ENCODE measurements at places on chromosomes 1 and 21.

DNA sequence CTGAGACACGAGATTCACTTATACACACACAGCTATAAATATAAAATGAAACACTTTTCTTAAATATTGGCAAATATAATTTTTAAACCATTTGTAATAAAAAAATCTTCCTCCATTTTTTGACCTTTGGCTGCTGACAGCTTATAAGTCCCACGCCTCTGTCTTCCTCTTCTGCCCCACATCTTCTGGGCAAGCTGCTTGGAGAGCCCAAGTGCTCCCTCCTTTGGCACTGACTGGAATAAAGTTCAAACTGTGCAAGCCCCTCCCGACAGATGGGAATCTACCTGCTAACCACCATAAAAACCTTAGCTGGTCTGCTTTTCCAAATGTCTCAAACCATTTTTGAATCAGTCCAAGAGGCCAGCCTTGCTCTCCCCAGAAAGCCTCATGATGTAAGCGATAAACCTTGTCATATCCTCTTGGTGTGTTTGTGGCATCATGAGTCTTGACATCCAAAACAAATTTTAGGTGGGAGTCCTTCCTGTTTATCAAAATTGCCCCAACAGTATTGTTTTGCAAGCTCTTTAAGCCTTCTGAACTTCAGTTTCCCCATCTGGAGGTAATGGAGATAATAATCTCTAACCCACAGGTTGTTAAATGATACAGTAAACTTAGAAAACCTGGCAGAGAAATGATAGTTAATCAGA lies 99.8 kb downstream of the SNX7 start:
- no peak for DNase-seq

DNA sequence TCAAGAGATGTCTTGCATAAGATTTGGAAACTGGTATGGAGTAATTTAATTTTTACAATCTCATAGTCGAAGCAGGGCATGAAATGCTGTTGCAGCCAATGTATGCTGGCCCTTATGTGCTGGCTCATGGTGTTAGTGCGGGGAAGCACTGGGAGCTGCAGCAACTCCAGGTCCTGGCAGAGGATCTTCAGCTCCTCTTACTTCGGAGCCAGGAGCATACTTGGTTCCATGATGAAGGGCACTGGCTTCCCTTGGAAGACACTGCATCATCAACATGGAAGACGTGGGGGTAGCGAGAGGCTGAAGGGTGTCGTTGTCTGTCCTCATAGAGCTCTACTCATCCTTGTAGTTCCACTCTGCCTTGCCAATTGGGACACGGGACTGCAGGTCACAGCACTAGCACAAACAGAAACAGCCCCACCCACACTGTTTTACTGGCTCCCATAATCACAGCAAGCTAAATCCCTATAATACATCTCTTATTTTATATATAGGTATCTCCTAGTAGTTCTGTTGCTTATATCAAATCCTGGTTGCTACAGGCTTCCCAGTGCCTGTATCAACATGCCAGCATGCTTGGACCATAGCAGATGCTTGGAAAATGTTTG lies 22.4 kb downstream of the PLA2G2D start:
- no peak for DNase-seq

DNA sequence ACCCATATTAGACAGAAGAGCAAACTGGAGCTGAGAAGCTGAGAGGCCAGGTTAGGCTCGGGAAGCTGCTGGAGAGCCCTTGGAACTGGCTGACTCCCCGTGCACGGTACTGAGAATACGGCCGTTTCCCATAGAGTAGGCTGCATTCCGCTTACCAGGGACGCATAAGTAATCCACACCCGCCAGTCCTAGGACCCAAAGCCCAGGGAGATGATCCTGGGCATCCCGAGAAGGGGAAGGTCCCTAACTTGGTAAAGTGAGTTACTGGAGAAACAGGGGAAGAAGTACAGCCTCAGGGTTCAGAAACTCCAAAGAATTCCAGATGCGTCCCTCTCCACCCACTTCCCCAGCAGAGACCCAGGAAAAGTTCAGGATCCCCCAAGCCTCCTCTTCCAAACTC lies 1.3 kb downstream of the LRRC38 start:
- no peak for DNase-seq

GRCh38 chr21:45972353-45972715 lies 9.2 kb upstream of the COL6A1 start:
- DNase-seq = no peak

GRCh38 chr1:180343921-180344769 lies 114.1 kb downstream of the LHX4 start:
- peak; percentile 26 for DNase-seq

DNA sequence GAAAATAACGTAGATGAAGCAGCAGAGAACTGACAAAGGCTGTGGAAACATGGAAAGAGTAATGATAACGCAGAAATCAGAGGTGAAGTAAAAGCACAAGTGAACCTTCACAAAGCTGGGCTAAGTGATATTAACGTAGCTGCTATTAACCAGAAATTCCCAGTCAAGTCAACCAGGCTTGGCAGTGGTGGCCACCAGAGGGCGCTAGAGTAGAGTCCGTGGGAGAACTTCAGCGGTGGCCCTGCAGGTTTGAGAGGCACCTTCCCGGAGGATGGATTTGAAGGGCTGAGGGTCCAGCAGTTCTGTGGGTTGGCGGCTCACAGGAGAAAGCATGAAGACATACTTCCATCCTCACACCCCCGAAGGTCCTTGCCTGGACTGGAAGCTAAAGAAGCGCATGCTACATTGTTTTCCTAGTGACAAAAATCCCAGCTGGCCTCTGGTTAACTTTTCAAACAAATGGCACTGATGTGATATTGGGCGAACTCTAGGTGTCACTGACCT lies 81.7 kb upstream of the ZNF648 start:
- peak; percentile 89 for DNase-seq

DNA sequence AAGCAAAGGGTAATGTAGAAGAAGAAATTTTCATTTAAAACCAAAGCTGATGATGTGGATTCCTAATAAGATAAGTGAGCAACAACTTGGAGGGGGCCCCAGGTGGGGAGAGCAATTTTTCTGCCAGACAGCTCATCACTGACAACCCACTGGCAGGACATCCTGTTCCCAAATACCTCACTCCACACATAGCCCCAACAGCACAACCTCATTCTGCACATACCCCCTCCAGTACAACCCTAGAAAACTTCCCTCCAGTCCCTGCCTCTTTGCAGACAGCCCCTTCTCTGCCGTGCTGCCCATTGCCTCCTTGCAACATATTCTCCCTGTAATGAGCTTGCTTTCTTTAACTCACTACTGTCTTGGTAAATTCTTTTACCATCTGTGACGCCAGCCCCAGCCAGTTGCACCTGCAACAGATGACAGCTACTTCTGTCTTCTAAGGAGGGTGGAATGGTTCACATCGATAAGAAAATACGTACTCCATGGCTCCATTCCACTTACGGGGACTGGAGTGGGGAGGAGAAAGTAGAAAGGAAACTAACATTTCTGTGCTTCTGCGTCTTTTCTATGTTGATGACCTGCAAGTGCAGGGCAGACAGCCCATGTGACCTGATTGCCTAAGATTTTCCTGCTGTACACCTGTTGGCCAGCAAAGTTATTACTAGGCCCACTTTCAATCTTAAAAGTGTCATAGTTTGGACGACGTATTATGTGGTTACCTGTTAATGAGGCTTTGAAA lies 14.7 kb downstream of the RHEX start:
- DNase-seq = no peak

- no peak for DNase-seq
These were observed 367.2 kb upstream of the B3GALT2 start for GRCh38 chr1:193553564-193553963.

DNA sequence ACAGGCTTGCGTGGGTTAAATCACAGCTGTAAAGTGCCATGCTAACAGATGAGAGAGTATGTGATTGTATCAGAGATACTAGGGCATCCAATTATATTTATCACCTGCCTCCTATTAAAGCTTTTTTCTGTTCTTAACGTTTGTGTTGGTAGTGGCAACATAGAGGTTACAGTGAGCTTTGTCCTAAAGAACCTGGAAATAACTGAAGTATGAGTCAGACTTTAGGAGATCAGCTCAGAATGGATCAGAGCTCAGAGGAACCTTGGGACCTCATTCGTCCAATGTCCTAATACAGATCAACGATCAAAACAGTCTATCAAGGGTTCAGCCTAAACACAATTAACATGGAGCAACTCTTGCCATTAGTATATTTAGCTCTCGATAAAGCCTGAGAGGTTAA lies 81.0 kb downstream of the RGS7 start:
- no peak for DNase-seq

GRCh38 chr1:95311014-95311413 lies 77.0 kb downstream of the RWDD3 start:
- no peak for DNase-seq

GRCh38 chr21:35609263-35609662 lies 451.1 kb downstream of the SETD4 start:
- no peak for DNase-seq

GRCh38 chr1:157806431-157807149 lies 13.3 kb downstream of the FCRL1 start:
- DNase-seq = no peak

DNA sequence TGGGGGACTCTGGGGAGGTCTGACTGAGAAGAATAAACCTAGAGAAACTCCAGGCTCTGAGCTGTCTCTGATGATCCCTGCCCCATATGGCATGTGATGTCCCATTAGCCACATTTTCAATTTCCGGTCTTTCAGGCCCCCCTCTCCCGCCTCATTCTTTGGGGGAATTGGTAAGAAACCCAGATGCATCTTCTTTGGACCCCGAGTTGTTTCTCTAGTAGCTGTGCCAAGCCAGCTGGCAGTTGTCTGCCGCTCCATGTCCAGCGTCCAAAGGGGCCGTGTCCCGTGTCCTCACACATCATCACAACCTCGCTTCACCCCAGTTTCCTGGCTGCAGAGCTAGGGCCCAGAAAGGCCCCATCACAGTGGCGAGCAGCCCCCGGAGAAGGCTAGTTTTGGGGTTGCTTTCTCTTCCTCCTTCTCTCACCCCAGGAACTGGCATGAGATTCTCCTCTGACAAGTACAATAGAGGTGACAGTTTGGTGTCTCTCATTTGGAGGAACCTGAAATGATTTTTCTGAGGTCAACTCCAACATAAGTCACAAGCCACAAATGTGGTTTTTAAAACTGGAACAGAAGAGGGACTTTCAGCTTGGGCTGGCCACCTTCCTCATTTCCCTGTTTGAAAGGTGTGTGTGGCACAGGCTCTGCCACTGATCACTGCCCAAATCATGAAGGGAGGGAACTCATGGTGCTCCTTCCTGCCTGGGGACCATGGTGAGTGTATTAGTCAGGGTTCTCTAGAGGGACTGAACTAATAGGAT lies 6.4 kb upstream of the GPR157 start:
- DNase-seq = no peak

GRCh38 chr1:61724506-61724812 lies 482 bp downstream of the TM2D1 start:
- no peak for DNase-seq

DNA sequence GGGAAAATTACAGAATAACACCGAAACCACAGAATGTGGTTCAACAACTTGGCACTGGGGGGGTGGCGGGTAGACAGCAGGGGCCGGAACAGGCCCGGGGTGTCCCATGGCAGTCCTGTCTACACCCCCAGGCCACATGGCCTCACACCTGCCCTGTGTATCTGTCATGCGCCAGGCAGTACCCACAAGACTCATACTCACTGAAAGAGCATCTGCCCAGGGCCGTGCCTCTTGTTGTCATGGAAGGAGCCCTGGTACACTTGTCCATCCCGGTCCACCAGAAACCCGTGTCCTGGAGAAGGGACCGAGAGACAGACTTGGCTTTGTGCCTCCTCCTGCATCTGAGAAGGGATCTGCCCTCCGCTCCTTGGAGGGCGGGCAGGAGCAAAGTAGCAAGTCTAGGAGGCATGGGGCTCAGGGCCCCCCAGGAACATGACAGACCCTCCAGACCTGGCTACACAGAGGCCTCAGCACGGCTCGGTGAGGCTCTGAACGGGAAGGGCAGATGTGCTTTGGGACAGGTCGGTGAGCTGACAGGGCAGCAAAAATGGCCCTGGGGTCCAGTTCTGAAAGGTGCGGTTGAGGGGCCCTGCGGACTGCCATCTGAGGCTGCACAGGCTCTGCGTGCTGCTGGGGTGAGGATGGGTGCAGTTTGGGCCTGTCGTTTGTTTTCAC lies 5.6 kb downstream of the MORN1 start:
- no peak for DNase-seq

- DNase-seq = no peak
These were observed 85.7 kb downstream of the NRDC start for GRCh38 chr1:51792864-51793263.

- no peak for DNase-seq
These were observed 112.2 kb downstream of the GRIK3 start for GRCh38 chr1:36922071-36922470.

DNA sequence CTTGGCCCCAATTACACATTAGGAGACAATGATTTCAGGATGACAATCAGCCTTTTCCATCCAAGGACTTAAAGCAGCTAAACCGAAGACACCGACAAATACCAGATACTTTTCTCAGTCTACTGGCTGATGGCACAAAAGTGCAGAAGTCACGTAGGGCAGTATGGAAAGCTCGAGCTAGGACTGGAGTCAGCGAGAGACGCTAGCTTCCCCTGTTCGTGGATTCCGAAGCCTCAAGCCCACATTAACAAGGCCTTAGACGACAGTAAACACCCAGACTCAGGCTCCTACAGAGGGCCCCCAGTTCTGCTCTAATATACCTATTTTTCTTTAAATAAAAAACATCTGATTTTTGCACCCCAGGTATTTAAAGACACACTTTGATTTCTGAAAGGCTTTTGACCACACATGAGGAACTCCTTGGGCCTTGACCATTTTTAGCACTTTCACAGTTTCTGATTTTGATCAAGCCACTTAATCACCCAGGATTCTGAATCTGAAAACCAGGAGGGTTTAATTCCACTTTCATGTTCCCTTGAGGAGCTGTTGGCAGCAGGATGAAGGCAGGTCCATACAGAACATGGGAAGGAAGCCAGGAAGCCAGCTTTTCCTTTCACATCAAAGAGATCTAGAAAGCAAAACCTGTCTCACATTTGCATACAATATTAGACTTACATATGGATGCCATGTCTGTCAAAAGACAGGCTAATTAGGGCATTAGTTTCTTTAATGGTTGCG lies 204.1 kb downstream of the GABPA start:
- DNase-seq = no peak

DNA sequence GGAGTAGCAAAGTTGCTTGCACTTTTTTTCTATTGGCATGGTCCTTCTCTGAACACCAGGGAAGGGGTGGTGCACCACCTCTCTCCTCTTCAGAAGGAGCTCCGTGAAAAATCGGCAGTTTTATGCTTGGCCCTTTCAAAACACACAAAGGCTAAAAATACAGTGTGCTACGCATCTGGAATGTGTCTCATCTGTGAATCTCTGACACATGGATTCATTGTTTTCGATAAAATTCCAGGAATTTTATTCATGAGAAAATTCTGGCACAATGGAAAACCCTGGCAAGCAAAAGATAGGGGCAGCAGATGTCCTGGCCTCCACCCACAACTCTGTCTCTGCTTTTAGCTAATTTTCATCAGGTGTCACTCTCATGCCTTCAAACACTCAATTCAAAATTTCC lies 42.9 kb downstream of the ERG start:
- no peak for DNase-seq

- no peak for DNase-seq
These were observed 115.3 kb downstream of the RUNX1 start for GRCh38 chr21:34933609-34934335.

- DNase-seq = no peak
These were observed 4.9 kb downstream of the SKI start for GRCh38 chr1:2232916-2233438.

GRCh38 chr1:6580593-6581409 lies 1.0 kb downstream of the ZBTB48 start:
- no peak for DNase-seq

Measured in hindlimb muscle (tissue), 1 donor.